ENCODE measurements at places on chromosomes 4 and X.

- DNase-seq: no peak
These were observed 112.5 kb downstream of the LDB2 start for GRCh38 chr4:16785793-16786527.

- peak; percentile 43 for DNase-seq
These were observed 612 bp downstream of the CPLX1 start for GRCh38 chr4:825063-825970.

- DNase-seq: no peak
These were observed 41.9 kb downstream of the FRAS1 start for GRCh38 chr4:78099058-78099457.

DNA sequence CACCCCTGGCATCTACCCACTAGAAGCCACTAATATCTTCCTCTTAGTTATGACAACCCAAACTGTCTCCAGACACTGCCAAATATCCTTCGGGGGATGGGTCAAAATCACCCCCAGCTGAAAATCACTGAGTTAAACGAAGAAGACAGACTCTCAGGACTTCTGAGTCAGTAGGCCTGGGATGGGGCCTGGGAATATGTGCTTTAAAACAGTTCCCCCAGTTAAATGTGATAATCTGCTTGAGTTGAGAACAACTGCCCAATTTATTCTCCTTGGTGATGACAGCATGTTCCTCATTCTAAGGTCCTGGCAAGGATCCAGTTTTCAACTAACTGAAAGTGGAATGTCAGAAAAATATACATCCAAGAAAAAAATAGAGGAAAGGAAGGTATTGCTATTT lies 52.4 kb downstream of the CBLL2 start:
- peak; percentile 4 for DNase-seq

- no peak for DNase-seq
These were observed 738.0 kb upstream of the PITX2 start for GRCh38 chr4:111360906-111361305.

- no peak for DNase-seq
These were observed 50.2 kb downstream of the ANKRD17 start for GRCh38 chr4:73208376-73208775.

DNA sequence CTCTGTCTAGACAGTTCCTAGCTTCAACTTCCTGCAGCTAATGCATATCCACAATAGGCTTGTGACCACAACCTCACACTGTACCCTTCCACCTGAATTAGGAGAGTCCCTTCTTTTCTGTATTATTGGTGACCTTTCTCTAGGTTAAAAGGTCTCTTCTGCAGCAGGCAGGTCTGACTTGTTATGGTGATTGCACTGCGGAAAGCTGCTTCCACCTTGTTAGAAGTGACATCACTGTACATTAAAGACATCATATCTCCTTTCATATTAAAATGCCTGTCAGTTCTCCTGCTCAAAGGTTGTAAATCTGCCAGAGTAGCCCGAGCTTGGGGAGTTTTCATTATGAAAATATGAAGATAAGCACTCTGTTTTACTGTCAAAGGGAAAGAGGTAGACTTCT lies 21.5 kb upstream of the LSM6 start:
- DNase-seq: no peak

GRCh38 chrX:39174772-39175417 lies 373.6 kb downstream of the MID1IP1 start:
- no peak for DNase-seq

DNA sequence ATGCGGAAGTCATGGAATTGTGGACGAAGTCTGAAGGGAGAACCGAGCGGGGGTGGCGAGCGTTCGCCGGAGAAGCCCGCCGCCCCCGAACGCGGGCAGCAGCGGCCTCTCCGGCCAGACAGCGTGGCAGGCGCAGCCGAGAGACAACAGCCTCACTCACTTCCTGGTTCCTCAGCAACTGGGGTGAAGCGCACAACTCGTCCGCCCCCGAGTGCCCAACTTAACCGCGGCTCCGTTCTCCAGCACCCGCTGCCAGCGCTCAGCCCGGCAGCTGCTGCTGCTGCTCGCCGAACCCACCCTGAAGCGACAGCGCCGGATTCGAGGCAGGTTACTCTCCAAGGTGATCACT lies 68.0 kb downstream of the NOCT start:
- peak; percentile 73 for DNase-seq
